ENCODE measurements at places on chromosomes 5 and 9. TPM values are rescaled to one million over a fixed set of nuclear protein-coding genes. Genes with fewer than 3 reads are reported as not detected.

Gene UBLCP1
- total RNA-seq: 16.7 TPM

Gene AQP3
- total RNA-seq: 6.8 TPM

Gene CDC20B
- total RNA-seq: not detected

Gene HAUS6
- total RNA-seq: 5.3 TPM

Gene OGN
- 17.6 TPM for total RNA-seq

Gene CNTNAP3B
- 4.4 TPM for total RNA-seq

Gene IL4
- total RNA-seq: not detected

Gene PCDHGA2
- 0.75 TPM for total RNA-seq

Gene PTGDS
- total RNA-seq: 36.9 TPM

Gene CD274
- 1.7 TPM for total RNA-seq

Gene ZFP2
- 0.95 TPM for total RNA-seq

Gene PTGES
- total RNA-seq: 5.0 TPM

Gene DIPK1B
- total RNA-seq: 2.1 TPM

Gene ZFP37
- 0.52 TPM for total RNA-seq

Gene OTP
- not detected for total RNA-seq

Gene ZNF474
- total RNA-seq: not detected

Gene SOHLH1
- not detected for total RNA-seq

Gene MTX3
- total RNA-seq: 8.4 TPM

Gene CNOT8
- total RNA-seq: 50.6 TPM

Gene TPM2
- 25.9 TPM for total RNA-seq

Gene EHMT1
- total RNA-seq: 72.2 TPM

Gene PCDHGA3
- total RNA-seq: 0.21 TPM

Gene WDR31
- 3.0 TPM for total RNA-seq

Gene SH3RF2
- 54.9 TPM for total RNA-seq

Gene UBE2B
- 59.6 TPM for total RNA-seq

Gene HCN1
- total RNA-seq: 0.06 TPM

Gene PCDHA4
- 1.1 TPM for total RNA-seq

Gene SPATA31C2
- not detected for total RNA-seq

Gene CTNND2
- 0.95 TPM for total RNA-seq
